ENCODE measurements at places on chromosomes 1 and 21.

DNA sequence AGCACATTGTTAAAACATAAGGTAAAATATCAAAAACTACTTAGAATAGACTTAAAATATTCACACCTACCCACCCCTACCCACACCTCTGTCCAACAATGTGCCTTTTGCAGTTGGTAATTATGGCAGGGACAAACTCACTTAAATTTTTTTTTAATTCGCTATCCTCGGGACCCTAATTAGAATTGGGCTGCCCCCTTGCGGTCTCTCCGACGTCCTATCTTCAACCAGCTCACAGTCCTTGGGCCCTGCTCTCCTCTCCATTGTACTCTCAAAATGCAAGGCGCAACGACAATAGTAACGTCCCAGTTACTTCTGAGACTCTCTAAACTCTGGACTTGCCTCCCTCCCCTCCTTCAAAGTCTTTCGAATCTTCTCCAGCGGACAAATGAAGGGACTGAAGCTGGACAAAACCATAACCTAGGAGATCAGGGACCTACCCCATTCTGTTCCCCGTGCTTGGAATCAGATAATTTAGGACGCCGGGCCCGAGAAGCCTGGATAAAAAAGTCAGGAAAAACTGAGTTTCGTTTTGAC lies 1.1 kb upstream of the CIART start:
- DNase-seq: no peak

GRCh38 chr1:27632387-27633297 lies 2.3 kb downstream of the FGR start:
- no peak for DNase-seq

DNA sequence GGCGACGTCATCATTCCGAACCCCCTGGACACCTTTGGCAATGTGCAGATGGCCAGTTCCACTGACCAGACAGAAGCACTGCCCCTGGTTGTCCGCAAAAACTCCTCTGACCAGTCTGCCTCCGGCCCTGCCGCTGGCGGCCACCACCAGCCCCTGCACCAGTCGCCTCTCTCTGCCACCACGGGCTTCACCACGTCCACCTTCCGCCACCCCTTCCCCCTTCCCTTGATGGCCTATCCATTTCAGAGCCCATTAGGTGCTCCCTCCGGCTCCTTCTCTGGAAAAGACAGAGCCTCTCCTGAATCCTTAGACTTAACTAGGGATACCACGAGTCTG lies 10.0 kb downstream of the PROX1 start:
- no peak for DNase-seq

DNA sequence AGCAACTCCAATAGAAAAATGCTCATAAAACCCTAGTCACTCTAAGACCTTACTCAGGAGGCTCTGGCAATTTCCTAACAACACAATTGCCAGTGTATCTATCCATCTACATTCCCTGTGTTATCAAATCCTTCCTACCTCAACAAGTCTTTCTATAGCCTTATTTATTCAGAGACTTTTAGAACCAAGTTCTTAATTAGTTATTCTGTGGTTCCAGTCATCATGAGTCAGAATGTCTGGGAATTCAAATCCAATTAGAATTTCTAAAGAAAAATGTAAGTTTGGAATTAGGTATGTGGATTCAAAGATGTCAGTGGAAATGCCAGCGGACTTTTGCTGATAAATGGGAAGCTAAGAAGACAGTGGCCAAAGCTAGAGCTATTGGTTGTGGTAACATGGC lies 302.6 kb upstream of the C1orf87 start:
- no peak for DNase-seq

DNA sequence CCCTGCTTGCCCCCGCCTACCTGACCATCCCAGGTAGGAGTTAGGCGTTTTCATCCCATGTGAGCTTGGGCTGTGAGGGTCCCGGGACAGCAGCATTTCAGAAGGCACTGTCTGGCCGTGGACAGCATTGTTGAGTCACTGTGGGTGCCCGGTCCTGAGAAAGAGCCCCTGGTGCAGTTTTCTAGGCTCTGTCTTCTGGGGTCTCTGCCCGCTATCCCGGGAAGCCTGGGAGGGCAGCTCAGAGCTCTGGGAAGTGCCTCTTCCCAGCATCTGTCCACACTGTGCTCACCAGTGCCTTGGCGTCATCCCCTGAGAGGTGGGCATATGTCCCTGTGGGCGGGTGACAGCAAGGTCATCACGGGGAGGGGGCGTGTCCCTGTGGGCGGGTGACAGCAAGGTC lies 11.4 kb upstream of the ZNF669 start:
- no peak for DNase-seq

- no peak for DNase-seq
Measured at GRCh38 chr1:223652436-223652941, 13.0 kb downstream of the CAPN8 start.

DNA sequence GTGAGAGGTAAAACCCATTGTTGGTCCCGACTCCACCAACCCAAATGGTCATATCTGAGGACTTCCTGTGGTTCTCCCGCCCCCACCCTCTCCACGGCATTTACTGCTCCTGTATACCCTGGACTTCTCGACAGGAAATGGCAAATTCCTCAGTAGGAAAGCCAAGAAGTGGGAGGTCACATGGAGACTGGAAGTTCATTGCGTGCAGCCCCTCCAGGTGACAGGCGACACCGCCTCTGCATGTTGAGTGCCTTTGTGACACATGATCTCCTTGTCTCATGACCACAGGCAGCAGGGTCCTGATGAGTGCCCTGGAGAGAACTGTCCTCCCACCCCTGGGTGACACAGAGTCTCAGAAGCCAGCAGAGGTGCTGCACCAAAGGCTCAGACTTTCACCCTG lies 24.2 kb downstream of the ERG start:
- no peak for DNase-seq

DNA sequence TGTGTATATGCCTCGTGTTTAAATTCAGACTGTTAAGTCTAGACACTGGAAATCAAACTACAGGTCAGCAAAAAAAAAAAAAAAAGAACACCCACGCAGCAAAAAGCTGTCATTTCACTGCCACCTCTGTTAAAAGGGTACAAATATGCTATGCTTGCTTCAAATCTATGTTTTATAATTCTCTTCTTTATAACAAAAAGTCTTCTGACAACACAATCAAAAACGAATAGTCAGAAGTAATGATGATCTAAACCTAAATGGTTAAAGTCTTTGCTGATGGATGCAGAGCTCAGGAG lies 438.9 kb downstream of the SMYD3 start:
- no peak for DNase-seq

GRCh38 chr1:36463463-36463802 lies 751 bp downstream of the MRPS15 start:
- DNase-seq: no peak

- DNase-seq: no peak
Measured at GRCh38 chr1:82788660-82789059, 987.9 kb downstream of the ADGRL2 start.

DNA sequence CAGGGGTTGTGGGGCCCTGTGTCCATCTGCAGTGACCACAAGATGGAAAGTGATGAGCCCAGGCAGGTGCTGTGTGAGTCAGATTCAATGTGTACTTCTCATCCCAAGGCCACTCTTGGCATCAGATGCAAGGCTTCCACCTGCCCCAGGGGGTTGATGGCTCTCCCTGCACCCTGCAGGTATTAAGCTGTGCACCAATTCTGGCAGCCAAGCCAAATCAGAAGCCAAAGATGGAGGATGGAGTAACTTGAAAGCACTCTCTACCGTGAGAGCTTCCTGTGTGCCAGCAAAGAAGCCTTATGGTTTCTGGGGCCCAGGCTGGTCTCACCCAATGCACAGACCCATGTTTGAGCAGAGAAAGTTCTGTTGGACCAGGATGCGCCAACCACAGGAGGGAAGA lies 44.3 kb upstream of the TENT5C start:
- no peak for DNase-seq

DNA sequence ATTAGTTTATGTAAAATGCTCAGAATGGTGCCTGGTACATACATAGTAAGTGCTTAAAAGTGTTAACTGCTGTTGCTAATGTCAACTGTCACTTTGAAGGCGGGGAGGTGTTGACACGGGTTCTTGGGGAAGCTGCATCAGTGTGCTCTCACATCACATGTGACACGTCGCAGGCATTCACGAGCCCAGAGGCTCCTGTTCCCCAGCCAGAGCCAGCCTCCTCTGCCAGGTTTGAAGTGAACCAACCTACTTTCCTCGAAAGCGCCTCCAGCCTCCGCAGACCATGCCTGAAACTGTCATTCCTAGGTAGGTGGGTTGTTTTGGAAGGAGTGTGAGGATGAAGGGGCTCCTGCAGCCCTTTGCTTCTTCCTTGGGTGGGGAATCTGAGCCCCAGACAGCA lies 13.8 kb downstream of the GALNT2 start:
- no peak for DNase-seq

DNA sequence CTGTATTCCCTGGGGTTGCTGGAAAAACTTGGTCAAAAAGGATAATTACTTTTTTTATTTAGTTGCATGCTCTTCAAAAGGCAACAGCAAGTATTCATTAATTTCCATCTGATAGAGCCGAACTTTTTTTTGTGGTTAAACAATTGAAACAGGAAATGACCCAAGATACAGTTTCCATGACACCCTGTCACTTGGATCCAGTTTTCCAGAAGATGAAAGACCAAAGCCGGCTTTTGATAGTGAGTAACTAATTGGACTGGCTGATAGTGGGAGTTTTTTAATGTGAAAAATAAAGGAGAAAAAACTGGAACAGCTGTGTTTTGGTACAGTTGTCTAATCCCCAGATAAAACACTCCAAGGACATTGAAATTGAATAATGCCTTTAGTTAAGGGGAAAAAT lies 33.0 kb downstream of the CACHD1 start:
- DNase-seq: no peak
